Colonic mucosa (tissue), 4 donors: ENCODE measurements at places on chromosomes 13 and 19.

GRCh38 chr19:34188408-34188807 lies 16.1 kb downstream of the LSM14A start:
- DNase-seq = no peak

DNA sequence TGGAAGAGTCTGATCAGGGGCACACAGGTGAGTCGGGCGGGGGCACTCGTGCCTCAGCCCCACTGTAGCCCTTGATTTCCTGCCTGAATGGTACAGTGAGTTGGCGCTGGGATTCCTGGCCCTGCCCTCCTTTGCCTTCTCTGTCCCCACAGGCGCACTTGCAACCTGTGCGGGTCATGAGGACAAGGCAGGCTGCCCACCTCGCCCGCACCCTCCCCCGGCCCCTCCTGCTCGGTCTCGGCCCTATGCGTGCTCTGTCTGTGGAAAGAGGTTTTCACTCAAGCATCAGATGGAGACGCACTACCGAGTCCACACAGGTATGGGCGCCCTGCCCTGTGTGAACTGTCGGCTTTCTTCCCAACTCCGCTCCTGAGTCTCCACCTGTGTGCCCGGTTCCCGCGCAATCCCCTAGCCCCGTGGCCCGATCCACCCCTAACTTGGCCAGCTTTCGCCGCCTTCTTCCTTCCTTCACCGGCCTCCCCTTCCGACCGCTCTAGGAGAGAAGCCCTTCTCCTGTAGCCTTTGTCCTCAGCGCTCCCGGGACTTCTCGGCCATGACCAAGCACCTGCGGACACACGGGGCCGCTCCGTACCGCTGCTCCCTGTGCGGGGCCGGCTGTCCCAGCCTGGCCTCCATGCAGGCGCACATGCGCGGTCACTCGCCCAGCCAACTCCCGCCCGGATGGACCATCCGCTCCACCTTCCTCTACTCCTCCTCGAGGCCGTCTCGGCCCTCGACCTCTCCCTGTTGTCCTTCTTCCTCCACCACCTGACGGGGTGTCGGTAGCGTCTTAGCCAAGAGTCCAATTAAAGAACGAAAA lies 1.6 kb upstream of the KMT2B start:
- peak; percentile 73 for DNase-seq

- DNase-seq = peak; percentile 92
Measured at GRCh38 chr19:4400135-4400936, at the start of gene SH3GL1. SH3GL1 (minus strand) TSS chr19:4400547; CDS start chr19:4400368, 179 bp downstream.

DNA sequence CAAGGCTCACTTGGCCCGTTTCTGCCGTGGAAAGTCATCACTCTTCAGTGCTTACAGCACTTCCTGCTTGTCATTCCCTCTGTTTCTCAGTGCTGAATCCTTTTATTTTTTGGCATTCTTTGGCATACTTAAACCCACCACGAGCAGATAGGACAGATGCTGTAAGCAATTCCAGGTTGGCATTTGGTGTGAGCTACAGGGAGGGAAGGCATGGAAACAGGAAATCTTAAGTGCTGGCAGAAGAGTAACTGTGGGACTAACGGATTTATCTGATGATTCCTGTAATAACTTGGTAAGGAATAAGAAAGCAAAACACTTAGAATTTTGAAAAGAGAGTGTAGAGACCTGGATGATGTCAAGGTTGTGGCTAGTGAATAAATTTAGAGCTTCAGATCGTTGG lies 273.4 kb downstream of the GPC6 start:
- DNase-seq = no peak

- no peak for DNase-seq
Measured at GRCh38 chr13:72754111-72754510, 26.4 kb downstream of the BORA start.

- no peak for DNase-seq
Measured at GRCh38 chr13:75839406-75839805, 203.3 kb downstream of the LMO7 start.

- DNase-seq = no peak
Measured at GRCh38 chr13:30796132-30796572, 60.8 kb downstream of the ALOX5AP start.

GRCh38 chr19:45938733-45939319 lies 24.2 kb upstream of the NANOS2 start:
- DNase-seq = no peak

DNA sequence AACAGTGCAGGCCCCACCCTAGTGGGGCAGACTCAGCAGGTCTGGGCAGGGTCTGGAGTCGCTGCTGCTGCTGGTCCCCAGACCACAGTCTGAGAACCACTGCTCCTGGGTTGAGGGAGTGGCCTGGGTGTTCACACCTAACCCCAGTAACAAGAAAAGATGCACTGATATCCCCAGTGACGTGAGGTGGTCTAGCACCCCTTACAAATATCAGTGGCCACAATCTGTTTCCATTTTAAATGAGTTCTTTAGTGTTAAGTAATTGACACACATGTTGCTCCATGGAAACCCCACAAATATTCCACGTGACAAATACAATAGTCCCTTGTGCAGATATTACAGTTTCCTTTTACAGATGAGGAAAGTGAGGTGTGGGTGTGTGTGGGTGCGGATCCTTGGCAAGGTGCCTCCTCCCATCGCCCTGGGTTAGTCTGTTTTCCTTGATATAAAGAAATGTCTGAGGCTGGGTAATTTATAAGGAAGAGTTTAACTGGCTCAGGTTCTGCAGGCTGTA lies 96.3 kb upstream of the GPR183 start:
- peak; percentile 79 for DNase-seq

DNA sequence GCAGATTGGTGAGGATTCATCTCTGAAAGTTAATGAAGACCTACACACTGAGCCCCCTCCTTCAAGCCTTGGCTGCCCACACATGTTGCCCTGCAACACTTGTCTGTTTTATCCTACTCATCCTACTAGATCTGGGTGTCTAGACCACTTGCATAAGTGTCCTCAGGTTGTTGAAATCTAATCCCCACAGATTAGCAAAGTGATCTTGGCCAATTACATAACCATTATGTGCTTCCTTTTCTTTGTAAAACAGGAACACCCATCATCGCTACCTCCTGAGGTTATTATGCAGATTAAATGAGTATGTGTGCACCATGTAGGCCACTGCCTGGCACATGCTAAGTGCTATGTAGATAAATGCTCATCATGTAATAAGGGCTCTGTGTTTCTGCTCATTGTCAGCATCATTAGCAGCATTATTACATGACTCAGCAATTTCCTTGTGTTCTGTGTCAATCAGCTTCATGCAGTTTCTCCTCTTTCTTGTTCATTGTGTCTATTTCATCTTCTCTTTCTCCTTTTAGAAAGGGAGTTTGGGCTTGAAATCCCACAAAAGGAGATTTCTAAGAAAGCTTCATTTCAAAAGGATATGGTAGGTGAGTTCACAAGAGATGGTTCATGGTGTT lies 15.1 kb downstream of the ZNF175 start:
- no peak for DNase-seq

DNA sequence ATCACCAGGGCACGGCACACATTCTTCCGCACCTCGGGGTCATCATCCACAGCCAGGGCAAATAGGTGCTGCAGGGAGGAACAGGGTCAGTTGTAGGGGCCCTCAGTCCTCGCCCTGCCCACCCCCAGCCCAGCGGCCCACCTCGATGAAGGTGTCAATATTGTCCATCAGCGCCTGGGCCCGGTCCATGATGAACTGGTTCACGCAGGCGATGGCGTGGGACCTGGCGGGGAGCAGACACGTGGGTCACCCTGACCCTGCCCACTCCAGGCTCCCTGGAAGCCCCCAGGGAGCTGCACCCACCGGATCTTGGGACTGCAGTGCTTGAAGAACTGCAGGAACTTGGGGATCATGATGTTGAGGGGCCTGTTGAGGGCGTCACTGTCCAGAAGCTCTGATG lies 8.6 kb downstream of the TNPO2 start:
- DNase-seq = no peak

DNA sequence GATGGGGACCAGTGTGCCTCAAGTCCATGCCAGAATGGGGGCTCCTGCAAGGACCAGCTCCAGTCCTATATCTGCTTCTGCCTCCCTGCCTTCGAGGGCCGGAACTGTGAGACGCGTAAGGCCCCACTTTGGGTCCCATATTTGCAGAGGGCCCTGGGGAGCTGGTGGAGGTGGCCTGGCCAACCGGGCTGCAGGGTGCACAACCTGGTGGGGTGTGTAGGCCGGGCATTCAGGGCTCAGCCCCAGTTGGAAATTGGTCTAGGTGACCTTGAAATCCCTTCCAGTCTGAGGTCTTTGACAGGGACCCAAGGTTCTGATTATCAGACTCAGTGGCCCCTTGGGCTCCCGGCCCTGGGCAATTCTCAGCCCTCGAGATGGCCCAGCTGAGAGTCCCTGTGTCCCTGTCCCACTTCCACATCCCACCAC lies 8.3 kb downstream of the F7 start:
- DNase-seq = no peak

DNA sequence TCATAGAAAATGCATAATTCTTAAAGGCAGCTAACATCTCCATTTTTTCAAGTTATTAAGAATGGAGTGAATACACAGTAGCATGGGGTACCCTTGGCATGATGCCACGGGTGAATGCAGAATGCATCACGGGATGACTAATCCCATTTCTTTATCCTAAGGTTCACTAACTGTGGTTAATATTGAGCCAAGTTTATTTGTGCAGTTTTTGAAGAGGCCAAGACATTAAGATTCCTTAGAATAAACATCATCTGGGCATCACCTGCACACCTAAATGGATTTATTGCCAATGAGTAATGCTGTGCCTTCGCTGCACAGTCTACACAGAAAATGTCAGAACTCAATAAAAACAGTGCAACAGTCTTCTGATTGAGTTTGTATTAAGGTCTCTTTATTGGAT lies 333.1 kb downstream of the GPC6 start:
- DNase-seq = no peak

DNA sequence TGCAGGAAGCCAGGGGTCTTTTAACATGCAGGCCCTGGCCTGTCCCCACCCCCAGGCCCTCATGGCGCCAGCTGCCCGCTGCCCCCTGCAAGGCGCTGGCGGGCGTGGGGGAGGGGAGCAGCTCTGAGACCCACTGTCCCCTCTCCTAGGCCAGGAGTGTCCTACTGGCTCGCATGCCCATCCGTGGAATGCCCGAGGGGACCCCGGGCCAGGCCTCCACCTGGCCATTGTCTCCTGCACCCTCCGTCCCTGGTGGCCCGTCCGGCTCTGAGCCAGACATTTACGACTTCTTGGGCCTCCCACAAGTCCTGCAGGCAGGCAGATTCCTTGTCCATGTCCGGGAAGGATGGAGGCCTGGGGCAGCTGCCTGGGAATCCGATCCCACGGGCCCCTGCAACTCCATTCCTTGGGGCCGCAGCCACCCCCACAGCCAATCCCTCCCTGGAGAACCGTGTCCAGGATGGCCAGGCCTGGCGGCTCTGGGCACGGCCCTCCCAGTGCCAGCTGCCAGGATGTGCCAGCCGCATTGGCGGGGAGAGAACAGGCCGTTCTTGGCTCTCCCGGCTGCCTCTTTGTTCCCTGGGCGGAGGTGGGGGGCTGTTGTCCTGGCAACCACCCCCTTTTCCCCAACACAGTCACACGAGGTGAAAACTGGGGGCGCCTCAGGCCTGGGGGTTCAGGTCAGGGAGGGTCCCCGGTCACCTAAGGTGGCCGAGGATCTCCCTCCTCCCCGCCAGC lies 10.5 kb upstream of the PLIN3 start:
- no peak for DNase-seq

GRCh38 chr13:46382224-46382623 lies 4.8 kb downstream of the RUBCNL start:
- DNase-seq = no peak

DNA sequence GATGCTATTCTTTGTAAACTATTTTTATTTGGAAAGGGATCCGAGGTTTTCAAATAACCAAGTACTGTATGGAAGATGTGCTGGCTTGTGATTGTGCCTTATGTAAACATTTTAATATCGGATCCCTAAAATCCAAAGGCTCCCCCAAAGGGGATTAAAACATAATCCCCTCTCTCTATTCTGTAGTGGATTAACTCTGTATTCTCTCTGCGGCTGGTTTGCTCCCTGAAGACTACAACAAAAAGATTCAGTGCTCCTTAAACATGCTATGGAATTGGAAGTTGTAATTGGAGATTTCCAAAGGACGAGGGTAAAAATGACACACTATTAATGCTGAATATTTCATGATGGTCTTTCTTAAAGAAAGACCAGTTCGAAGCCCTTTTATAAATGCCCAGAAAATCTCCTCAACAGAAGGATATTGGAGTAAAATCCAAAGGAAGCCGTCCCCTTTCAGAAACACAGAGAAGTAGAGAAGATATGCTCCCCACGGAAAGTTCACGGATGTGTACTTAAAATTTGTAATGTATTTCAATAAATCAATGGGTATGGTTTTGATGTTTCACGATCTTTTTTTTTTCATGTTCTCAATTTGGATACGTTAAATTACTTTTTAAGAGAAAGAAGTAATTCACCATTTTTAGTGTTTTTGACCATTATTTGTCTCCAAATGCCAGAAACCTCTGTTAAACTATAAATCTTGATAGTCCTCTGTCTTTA lies 6.5 kb downstream of the MAB21L1 start:
- no peak for DNase-seq

DNA sequence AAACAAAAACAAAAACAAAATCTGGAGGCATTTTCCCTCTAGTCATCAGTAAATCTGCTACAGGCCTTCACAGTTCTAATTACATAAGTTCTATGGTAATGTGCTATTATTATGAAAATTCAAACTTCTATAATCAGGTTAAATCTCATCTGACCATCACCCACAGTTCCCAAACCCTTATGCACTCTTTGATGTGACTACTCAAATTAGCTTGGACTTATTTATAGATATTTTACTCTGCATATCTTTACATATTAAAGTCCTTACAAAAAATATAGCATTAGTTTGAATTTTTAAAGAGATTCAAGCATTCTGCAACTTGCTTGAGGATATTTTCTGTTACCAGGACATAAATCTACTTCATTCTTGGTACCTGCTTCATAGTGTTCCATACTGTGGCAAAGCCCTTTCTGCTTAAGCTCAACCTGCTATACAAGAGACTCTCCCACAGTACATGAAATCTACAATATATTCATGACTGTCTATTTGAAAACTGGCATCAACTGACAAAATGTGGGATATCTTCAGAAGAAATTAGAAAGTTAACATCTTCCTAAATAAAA lies 22.9 kb downstream of the SMAD9 start:
- DNase-seq = no peak

DNA sequence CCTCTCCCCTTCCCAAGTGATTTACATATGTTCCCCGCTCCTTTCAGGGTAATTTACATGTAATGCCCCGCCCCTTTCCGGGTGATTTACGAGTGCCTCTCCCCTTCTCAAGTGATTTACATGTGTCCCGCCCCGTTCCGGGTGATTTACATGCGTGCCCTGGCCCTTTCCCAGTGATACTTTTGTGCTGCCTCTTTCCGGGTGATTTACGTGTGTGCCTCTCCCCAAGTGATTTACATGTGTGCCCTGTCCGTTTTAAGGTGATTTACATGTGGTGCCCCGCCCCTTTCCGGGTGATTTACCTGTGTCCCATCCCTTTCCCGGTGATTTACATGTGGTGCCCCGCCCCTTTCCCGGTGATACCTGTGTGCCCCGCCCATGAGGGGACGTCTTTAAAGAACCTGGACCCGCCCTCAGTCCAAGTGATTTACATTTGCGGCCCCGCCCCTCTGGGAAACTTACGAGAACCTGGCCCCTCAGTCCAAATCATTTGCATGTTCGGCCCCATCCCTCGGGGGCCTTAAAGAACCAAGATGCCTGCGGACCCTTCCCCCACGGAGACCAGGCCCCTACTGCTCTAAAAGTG lies 559 bp upstream of the LENG9 start:
- peak; percentile 97 for DNase-seq
